ENCODE measurements at places on chromosomes 16 and 17.

DNA sequence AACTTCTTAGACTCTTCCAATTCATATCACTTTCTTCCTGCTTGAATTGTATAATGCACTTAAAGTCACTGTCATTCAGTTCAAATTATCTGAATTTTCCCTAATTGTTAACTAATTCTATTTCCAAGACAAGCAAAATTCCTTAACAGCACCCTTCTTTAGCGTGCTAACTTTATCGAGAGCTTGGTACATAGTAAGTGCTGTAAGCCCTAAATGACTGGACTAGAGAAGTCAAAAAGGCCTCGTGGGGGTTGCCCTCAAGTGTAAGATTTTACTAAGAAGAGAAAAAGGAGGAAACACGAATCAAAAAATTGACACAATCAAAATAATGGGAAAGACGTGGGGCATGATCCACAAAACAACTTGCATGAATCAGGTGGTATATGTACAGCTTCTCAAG lies 11.3 kb downstream of the KANSL1 start:
- DNase-seq = no peak

- no peak for DNase-seq
Measured at GRCh38 chr17:76142039-76142584, 1.1 kb upstream of the FOXJ1 start.

DNA sequence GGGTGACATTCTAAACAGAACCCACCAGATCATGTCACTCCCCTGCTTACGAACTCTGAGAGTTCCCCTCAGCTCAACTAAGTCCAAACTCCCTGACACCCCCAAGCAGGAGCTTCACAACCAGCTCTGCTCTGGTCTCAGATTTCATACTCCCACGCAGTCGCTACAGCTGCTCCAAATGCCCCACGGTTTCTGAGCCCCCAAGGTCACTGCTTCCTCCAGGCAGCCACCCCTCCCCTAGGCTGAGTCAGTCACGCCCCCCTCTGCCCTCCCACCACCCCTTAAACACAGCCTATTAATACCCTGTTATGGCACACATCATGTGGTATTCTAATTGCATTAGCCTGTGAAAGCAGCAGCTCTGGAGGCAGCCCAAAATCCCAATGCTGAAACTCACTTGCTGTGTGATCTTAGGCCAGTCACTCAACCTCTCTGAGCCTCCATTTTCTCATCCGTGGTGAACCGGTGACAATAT lies 51.5 kb downstream of the GSG1L start:
- peak; percentile 2 for DNase-seq

DNA sequence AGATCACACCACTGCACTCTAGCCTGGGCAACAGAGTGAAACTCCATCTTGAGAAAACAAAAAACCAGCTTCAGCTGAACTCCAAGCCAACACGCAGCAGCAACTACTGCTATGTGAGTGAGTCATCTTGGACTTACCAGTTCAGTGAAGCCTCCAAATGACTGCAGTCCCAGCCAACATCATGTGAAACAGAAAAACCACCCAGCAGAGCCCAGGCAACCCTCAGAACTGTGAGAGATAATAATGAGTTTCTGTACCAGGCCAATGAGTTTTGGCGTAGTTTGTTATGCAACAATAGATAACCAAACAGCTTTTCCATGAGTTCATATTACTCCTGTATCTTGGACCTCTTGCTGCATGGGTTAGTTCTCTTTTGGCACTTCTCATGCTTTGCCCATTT lies 23.3 kb downstream of the PHF12 start:
- peak; percentile 38 for DNase-seq

DNA sequence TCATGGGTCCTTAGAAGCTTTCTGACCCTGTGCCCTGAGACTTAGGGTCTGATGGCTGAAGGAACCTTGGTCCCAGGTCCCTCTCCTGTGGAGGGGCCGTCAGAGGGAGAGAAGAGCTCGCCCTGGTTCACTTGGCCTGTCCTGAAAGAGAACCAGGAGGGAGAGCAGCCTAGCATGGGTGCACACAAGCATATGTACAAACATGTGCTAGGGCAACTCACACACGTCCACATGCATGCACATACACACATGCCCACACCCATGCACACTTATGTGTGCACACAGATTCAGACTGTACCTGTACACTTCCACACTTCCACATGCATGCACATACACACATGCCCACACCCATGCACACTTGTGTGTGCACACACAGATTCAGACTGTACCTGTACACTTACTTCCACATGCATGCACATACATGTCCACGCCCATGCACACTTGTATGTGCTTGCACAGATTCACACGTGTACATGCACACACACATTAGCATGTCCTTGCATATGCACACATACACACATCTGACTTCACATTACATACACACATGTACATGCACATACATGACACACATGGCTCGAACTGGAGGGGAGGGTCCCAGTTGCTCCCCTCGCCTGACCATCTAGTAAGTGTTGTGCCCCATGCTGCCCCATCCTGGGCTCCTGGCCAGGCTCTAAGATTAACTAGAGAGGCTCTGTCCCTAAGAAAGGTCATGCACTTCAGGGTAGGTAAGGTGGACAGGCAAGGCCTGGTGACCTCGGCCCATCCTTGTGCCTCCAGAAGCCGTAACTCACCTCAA lies 122.0 kb downstream of the METRNL start:
- DNase-seq = no peak

DNA sequence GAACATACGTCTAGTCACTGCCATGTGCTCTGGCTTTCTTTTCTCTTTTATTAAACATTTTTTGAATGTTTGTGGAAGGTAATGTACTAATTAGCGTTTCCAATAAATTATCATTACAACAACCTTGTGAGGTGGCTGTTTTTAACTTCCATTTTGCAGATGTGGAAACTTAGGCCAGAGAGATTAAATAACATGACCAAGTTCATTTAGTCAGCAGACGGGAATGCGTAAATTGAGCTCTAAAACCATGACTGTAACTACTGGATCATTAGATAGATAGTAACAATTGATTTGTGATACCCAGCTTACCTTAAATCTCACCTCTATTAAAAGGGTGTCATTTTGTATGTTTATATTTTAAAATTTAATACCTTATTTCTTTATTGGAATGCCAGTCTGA lies 49.4 kb downstream of the RABEP1 start:
- DNase-seq = peak; percentile 56

DNA sequence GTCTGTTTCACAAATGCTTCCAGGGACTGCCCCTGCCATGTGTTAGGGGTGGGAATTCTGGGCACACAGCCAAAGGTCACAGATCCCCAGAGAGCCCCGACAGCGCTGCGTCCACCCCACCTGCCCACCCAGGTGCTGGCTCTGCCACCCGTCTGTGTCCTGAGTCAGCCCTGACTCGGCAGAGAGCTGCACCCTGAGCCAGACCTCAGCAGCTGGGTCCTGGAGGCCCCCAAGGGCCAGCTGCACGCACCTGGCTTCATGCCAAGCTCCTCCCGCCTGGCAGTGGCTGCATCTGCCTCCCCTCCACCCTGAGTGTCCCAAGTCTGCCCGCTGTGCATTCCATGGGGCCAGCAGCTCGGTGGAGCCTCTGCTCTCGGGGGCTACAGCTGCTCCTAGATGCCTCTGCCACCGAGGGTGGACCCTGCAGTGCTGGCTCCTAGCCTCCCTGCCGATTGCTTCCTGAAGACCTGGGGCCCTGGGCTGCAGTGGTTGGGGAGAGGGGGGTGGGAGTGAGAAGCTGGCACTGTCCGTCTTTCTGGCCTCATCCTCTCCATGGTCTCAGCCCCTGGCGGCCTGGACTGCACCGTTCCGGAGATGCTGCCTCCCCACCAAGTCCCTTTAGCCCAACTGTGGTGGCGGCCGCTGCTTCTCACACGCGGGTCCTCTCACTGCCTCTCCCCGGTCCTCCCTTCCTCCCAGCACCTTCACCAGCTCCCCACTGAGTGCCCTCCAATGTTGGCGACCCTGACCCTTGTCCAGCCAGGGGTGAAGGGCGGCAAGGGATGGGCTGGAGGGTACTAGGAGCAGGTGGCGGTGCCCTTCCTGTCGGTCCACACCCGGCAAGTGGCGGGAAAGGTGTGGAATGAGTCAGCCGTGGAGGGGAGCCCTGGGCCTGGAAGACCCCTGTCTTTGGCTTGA lies 3.0 kb downstream of the SECTM1 start:
- DNase-seq = peak; percentile 40

DNA sequence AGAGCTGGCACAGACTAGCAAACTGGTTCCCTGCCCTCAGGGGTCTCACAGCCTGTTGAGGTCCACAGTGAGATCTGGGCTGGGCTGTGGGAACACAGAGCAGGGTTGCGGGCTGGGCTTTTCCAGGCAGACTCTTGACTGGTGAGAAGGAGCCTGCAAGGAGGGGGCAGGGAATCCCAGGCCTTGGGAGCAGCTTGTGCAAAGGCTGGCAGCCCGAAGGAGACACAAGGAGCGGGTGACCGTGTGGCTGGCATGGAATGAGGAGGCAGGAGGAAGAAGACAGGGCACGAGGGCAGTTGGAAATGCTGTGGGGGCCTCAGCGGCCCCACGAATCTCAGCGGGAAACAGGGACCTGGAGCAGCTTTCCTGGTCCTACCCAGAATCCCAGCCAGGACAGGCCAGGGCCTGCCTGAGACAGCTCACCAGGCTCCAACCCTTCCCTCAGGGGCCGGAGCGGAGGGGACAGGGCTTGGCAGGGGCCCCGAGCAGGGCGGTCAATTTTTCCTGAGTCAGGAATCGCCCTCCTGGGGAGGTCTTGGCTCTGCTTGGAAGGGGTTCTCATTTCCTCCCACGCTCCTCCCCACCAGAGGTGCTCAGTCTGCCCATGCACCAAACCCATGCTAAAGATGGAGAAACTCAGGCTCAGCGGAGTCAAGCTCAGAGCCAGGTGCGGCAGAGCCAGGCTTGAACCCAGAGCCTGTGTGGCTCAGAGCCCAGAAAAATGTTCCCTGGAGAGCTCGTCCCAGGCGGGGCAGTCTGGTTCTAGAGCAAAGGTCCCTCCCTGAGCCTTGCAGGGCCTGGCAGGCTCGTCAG lies 9.2 kb upstream of the SNN start:
- no peak for DNase-seq

- DNase-seq = no peak
Measured at GRCh38 chr17:70265471-70265870, 96.1 kb downstream of the KCNJ2 start.

GRCh38 chr17:56699186-56699894 lies 105.8 kb downstream of the NOG start:
- DNase-seq = peak; percentile 100

DNA sequence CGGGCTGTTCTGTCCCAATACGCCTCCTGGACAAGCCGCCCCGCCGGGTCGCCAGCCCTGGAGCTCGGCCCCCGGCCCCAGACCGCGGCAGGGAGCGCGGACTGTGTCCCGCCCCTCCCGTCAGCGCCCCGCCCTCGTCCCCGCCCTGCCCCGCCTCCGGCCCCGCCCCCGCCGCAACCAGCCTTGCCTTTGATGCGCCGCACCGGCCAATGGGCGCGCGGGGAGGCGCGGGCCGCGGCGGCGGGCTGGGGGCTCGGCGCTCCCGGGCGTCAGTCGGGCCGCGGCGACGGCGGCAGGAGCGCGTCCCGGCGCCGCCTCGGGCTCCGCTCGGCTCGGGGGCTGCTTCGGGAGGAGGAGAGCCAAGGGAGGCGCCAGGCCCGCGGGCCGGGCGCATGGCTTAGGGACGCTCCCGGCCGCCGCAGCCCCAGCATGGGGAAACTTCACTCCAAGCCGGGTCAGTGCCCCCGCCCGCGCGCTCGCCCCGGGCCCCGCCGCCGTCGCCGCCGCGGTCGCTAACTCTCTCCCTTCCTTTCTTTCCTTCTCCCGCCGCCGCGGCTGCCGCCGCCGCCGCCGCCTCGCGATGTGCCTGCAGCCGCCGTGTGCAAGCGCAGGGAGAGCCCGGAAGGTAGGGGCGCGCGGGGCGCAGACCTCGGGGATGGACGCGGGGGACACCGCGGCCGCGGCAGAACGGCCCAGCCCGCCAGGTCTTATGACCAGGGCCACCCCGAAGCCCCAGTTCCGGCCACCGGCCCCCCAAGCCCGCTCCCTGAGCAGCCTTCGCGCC lies at the start of gene NKD1:
NKD1 (plus strand) TSS at position 272 of the 784 bp plus-strand sequence; CDS start at position 430, 158 bp downstream.
- peak; percentile 56 for DNase-seq

- no peak for DNase-seq
Measured at GRCh38 chr17:59684967-59685366, 22.3 kb downstream of the PTRH2 start.

DNA sequence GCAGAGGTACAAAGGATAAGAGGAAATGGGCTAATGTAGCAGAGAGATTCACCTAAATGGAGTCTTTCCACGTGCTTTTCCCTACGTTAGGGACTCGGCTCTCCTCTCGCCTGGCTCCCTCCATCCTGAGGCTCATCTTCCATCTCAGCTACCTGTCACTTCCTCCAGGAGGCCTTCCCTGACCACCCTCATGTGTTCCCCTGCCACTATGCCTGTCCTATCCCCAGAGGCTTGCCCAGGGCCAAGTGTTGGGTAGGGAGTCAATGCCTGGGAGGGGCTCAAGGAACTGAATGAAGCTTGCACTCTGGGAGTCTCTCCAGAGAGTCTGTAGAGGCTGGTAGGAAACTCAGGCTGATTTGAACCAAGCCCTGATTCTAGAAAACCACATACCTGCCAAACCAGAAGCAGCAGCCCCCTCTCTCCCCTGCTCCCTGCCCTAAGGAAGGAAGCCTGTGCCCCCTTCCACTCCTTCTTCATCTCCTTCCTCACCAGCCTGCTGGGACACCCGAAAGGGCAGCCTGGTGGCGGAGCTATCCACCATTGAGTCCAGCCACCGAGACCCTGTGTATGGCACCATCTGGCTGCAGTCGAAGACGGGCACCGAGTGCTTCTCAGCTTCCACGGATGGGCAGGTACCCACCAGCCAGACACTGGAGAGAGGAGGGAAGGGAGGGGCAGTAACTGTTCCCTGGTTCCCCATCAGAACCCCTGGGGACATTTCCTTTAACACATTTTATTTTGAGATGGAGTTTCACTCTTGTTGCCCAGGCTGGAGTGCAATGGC lies 25.4 kb downstream of the DNAI2 start:
- no peak for DNase-seq

DNA sequence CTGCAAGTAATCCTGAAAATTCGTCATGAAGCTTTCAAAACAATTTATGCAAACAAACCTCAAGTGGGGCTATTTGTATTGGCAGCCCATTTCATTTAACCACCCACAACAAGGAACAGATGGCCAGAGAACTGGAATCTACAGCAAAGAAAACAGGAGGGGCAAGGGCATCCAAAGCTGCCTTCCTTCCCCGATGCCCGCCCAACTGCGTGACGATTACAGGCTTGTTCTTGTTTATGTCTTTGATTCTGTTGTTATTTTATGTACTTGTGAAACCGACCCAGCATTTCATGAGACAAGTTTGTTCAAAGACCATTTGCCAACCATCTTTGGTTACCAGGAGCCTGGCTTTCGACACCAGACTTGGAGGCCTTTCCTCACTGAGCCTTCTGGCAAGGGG lies 59.1 kb upstream of the IRX6 start:
- peak; percentile 21 for DNase-seq

GRCh38 chr17:71777048-71777640 lies 343.7 kb upstream of the SOX9 start:
- no peak for DNase-seq

- DNase-seq = peak; percentile 4
Measured at GRCh38 chr16:68445458-68445857, 2.9 kb downstream of the SMPD3 start.

DNA sequence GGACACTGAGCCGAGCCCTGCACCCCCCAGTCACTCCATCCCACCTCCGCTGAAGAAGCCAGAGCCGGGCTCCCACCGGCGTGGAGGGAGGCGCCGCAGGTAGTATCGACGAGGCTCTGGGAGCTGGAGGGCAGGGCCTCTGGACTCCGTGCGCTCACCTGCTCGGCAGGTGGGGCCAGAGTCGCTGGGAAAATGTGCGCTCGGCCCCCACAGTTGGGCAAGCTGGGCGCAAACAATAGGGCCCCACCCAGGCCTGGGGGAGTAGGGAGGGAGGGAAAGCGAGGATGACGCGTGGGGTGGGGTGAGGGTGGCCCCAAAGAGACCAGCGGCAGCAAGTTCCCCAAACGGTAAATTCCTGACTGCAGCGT lies 668 bp downstream of the JUP start:
- no peak for DNase-seq

GRCh38 chr17:50414808-50415207 lies 11.2 kb upstream of the ACSF2 start:
- no peak for DNase-seq

Measured in fibroblast of skin of right biceps (primary cell).